SJSA1 (cell line): ENCODE measurements at places on chromosomes 7 and 10. TPM values are rescaled to one million over a fixed set of nuclear protein-coding genes. Genes with fewer than 3 reads are reported as not detected.

DNA sequence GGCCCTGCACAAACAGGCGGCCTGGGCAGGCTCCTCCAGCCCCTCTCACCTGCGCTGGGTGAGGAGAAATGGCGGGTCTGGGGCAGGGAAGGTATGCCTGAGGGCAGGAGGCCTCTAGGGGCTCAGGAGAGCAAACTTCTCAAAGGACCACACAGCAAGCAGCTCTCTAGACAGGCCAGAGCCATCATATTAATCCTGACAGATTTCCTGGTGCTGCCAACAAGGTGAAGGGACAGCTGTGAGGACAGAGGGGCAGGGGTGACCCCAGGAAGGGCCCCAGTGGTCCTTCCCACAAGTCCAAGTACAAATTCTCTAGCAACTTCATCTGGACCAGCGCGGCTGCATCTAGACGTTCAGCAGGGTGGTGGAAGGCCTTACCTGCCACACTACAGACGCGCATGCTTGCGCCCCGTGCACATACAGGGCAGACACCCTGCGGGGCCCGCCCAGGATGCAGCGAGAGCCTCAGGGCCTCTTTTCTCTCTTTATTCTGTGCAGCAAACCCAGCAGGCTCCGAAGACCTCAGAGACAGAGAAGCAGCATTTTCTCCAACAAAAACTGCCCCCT is 62.1 kb downstream of the ZRANB1 start:
- H3K36me3 ChIP-seq: peaks cover 66% of the 10 kb centered on the region
- H3K4me1 ChIP-seq: no peaks in the 10 kb centered on the region
- no peak overlapping the region for H3K27ac ChIP-seq

GRCh38 chr7:27690649-27691048 is 28.0 kb upstream of the HIBADH start:
- no peaks in the 10 kb centered on the region for H3K36me3 ChIP-seq
- no peaks in the 10 kb centered on the region for H3K27me3 ChIP-seq
- no peak for DNase-seq
- H3K4me1 ChIP-seq: peaks cover 8% of the 10 kb centered on the region
- no peak overlapping the region for H3K4me3 ChIP-seq
- no peak overlapping the region for H3K27ac ChIP-seq

DNA sequence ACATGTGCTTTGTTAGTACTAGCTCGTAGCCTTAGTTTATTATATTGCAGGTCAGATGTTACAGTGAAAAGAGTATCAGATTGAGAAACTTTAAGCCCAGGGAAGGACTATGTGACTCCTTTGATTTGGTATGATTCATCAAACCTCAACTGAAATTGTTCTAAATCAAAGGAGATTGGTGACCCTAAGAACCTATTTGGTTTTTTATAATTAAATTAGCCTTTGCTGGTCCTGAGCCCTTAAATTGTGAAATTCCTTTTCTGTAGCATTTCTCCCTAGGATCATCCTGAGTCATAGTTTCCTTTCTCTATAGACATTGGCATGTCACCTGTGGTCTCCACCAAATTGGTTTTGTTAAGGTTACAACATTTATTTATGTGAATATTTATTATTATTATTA is 89.7 kb downstream of the POLR1F start:
- H3K27me3 ChIP-seq: no peaks in the 10 kb centered on the region; the same call in 1 of the 2 replicates
- H3K36me3 ChIP-seq: no peaks in the 10 kb centered on the region
- no peak overlapping the region for H3K4me3 ChIP-seq
- no peaks in the 10 kb centered on the region for H3K4me1 ChIP-seq

DNA sequence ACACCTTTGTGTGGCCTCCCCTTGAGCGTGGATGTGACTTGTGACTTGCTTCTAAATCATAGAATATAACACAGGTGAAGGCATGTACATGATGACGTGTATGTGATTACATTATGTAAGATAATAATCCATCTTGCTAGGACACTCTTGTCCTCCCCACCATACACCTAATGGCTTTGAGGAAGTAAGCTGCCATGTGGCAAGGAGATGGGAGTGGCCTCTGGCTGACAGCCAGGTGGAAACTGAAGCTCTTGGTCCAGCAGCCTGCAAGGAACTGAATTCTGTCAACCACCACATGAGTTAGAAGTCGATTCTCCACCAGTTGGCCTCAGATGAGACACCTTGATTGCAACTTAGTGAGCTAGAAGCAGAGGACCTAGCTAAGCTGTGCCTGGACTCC is 67.4 kb upstream of the ELN start:
- H3K36me3 ChIP-seq: no peaks in the 10 kb centered on the region
- no peak for DNase-seq
- no peak overlapping the region for H3K4me3 ChIP-seq

DNA sequence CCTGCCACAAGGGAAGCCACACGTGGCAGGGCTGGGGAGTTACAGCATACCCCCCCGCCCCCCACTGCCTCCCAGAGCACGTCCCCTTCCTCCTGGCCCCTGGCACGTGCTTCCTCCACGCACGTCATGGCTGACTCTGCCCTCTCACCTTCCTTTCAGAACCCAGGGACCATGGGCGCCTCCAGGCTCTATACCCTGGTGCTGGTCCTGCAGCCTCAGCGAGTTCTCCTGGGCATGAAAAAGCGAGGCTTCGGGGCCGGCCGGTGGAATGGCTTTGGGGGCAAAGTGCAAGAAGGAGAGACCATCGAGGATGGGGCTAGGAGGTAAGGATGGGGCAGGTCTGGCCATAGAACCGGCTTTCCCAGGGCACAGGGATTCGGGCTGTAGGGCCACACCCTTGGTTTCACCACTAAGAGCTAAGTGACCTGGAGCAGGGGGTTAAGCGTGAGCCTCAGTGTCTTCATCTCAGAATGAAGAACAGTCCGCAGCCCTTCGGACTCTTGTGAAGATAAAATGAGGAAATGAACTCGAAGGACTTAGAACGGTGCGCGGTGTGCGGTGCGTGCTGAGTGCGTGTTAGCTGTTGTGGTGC is 2.5 kb downstream of the NUDT1 start:
- peaks cover 16% of the 10 kb centered on the region for H3K36me3 ChIP-seq
- DNase-seq: no peak
- H3K27ac ChIP-seq: no peak overlapping the region
- H3K27me3 ChIP-seq: no peaks in the 10 kb centered on the region
- no peak overlapping the region for H3K4me3 ChIP-seq
- peaks cover 32% of the 10 kb centered on the region for H3K4me1 ChIP-seq

- peak overlapping the region; percentile 48 for H3K27ac ChIP-seq
- H3K4me3 ChIP-seq: no peak overlapping the region
- no peaks in the 10 kb centered on the region for H3K27me3 ChIP-seq
Measured at GRCh38 chr7:123271856-123272255, 72.1 kb upstream of the SLC13A1 start.

DNA sequence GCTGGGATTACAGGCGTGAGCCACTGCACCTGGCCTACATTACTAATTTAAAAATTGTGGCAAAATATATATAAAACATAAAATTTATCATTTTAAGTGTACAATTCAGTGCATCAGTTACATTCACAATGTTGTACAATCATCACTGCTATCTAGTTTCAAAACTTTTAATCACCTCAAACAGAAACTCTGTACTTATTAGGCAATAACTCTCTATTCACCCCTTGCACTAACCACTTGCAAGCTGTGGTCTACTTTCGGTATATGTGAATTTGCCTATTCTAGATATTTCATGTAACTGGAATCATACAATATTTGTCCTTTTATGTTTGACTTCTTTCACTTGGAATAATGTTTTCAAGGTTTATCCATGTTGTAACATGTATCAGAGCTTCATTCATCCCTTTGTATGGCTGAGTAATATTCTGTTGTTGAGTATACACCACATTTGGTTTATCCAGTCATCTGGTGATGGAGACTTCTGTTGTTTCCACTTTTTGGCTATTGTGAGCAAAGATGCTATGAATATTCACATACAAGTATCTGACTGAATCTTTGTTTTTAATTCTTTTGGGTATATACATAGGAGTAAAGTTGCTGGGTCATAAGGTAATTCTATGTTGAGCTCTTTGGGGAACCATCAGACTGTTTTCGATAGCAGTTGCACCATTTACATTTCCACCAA is 14.3 kb upstream of the ELOVL3 start:
- peaks cover 4% of the 10 kb centered on the region; the same call in 1 of the 2 replicates for H3K27me3 ChIP-seq
- no peaks in the 10 kb centered on the region for H3K4me1 ChIP-seq
- no peak overlapping the region for H3K27ac ChIP-seq
- no peaks in the 10 kb centered on the region for H3K36me3 ChIP-seq
- no peak for DNase-seq
- H3K4me3 ChIP-seq: no peak overlapping the region

CPVL gene
- 1.6 and 2.7 TPM in 2 replicates for total RNA-seq

SCART1 gene
- total RNA-seq: 0.09 and 0.18 TPM in 2 replicates

MACC1 gene
- not detected in 2 replicates for total RNA-seq
